Dermis blood vessel endothelial cell (primary cell): ENCODE measurements at places on chromosomes 6 and 20. TPM values are rescaled to one million over a fixed set of nuclear protein-coding genes. Genes with fewer than 3 reads are reported as not detected.

GRCh38 chr6:37371154-37372083 is 17.6 kb downstream of the RNF8 start:
- DNase-seq = no peak

GRCh38 chr6:641225-641985 is 15.5 kb downstream of the HUS1B start:
- DNase-seq = no peak

DNA sequence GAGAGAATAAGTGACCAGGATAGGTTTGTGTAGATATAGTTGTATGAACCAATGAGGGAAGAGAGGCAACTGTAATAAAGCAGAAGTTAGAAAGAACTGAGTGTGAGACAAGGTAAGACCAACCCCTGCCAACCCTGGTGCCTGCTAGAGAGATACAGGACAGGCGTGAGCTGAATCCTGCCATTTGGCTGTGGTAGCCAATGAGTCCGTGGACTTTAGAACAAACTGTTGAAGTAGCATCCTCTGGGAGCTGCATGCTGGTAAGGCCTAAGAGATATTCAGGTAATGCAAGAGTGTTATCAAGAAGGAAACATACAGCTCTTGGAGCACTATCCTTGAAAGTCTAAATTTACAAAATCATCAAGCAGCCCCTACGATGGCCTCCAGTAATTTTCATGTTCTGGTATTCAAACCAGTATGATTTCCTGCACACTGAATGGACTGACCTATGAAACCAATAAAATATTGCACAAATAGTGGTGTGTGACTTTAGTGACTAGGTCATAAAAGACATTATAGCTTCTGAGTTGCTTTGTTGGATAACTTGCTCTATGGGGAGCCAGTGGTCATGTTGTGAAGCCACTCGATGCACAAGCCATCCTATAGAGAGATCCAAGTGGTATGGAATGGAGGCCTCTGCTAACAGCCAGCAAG is 24.0 kb downstream of the BTBD3 start:
- no peak for DNase-seq

The PPP1R18 gene
- total RNA-seq = 41.7 and 64.8 TPM in 2 replicates

The BTN1A1 gene
- not detected in 2 replicates for total RNA-seq

The ABHD16B gene
- not detected in 2 replicates for total RNA-seq

The UBE3D gene
- 5.5 and 5.8 TPM in 2 replicates for total RNA-seq
